Cortex of kidney (tissue), 1 donor: ENCODE measurements at places on chromosomes 2 and 18.

GRCh38 chr18:75915941-75916623, 488.6 kb upstream of the SMIM21 start:
- no peak for DNase-seq

- no peak for DNase-seq
Observed at GRCh38 chr2:71361631-71362030, 30.0 kb downstream of the ZNF638 start.

GRCh38 chr2:24334245-24334633, 26.1 kb downstream of the ITSN2 start:
- DNase-seq: no peak

DNA sequence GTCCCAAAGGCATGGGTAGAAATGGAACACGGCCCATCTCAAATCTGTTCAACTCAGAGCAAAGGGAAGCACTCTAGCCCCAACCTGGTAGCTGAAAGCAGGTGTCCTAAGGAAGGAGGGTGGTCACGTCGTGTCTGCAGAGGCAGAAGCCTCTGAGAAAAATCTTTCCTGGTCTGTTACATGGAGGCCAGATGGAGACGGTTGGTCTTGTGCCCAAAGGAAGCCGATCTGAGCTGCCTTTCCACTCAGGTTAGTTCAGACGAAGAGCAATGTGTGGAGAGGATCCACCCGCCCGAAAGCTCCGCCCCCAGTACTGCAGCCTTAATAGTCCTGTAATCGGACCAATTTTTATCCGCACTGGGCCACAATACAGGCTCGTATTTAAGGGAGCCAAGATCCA, 54.9 kb upstream of the AMMECR1L start:
- DNase-seq: no peak

DNA sequence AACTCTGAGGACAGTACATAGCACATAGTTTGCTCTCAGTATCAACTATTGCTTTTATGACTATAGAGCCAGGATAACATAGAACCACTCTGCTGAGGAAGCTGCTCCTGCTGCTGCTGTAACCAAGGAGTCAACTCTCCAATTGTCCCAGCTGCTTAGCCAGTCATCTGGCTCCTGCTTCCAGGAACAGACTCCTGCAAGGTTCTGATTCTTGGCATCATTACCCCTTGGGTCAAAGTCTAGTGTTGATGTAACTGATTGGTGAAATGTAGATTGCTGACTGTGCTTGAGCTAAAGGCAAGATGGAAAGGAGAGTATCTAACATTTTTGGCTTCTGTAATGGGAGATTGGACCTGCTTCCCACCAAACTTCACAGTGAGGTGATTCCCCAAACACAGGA, 261.9 kb upstream of the FSHR start:
- DNase-seq: no peak

GRCh38 chr2:203238292-203238703, 520 bp upstream of the CYP20A1 start:
- no peak for DNase-seq

- DNase-seq: no peak
Observed at GRCh38 chr2:62727259-62727867, 21.9 kb downstream of the EHBP1 start.
